ENCODE measurements at places on chromosomes 6 and 20. TPM values are rescaled to one million over a fixed set of nuclear protein-coding genes. Genes with fewer than 3 reads are reported as not detected.

The CNBD2 gene
- 3.8 TPM for total RNA-seq

The FERMT1 gene
- 17.6 TPM for total RNA-seq

The ARFGEF3 gene
- 20.0 TPM for total RNA-seq

The KIF25 gene
- total RNA-seq: 1.1 TPM

The EEF1A2 gene
- total RNA-seq: 34.9 TPM

The ALDH5A1 gene
- total RNA-seq: 5.1 TPM

The SLC17A4 gene
- 0.07 TPM for total RNA-seq

The BTNL2 gene
- total RNA-seq: not detected

The TMEM217 gene
- total RNA-seq: 0.61 TPM

The ARMC12 gene
- total RNA-seq: 1.4 TPM
